ENCODE measurements at places on chromosomes 5 and 9.

GRCh38 chr5:168193493-168194250 is 97.8 kb upstream of the WWC1 start:
- DNase-seq, result no peak

DNA sequence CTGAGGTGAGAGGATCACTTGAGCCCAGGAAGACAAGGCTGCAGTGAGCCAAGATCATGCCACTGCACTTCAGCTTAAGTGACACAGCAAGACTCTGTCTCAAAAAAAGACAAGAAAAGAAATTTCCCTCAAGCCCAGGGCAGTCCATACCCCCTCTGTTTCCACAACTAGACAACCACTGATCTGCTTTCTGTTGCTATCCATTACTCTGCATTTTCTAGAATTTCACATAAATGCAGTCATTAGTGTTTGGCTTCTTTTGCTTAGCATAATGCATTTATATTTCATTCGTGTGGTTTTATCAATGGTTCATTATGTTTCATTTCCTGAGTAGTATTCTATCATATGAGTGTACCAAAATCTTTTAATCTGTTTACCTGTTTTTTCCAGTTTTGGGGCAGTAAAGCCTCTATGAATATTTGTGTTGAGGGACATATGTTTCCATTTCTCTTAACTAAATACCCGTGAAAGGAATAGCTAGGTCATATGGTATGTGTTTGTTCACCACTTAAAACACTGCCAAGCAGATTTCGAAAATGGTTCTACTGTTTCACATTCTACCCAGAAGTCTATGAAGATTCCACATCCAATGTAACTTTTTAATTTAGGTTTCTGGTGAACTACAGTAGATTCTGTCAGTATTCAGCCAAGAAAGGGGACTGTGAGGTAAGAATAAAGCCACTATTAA is 271.8 kb downstream of the ZNF608 start:
- DNase-seq, result no peak

- no peak for DNase-seq
Observed at GRCh38 chr5:42772265-42772993, 15.8 kb downstream of the CCDC152 start.

GRCh38 chr9:107466826-107467225 is 22.7 kb downstream of the KLF4 start:
- DNase-seq, result no peak

- peak; percentile 45 for DNase-seq
Observed at GRCh38 chr5:150044329-150044681, 42.0 kb downstream of the CSF1R start.

GRCh38 chr5:180688330-180689070 is 39.1 kb upstream of the FLT4 start:
- DNase-seq, result no peak

DNA sequence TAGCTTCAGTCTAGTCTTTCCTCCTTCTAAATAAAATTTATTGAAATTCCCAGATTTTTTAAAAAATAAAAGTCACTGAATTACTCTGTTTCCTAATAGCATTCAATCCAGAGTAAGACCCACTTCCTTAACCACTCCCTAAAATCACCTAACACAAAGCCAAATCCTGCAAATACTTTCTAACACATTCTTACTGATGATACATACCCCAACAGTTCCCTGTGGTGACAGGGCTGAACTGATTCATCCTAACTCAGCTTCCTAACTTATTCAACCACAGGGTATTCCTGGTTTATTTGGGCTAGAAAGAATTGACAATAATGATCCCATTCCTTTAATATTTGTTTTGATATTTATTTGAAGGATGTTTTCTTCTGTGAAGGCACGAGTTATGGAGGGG is 40.7 kb upstream of the ZNF300 start:
- no peak for DNase-seq

DNA sequence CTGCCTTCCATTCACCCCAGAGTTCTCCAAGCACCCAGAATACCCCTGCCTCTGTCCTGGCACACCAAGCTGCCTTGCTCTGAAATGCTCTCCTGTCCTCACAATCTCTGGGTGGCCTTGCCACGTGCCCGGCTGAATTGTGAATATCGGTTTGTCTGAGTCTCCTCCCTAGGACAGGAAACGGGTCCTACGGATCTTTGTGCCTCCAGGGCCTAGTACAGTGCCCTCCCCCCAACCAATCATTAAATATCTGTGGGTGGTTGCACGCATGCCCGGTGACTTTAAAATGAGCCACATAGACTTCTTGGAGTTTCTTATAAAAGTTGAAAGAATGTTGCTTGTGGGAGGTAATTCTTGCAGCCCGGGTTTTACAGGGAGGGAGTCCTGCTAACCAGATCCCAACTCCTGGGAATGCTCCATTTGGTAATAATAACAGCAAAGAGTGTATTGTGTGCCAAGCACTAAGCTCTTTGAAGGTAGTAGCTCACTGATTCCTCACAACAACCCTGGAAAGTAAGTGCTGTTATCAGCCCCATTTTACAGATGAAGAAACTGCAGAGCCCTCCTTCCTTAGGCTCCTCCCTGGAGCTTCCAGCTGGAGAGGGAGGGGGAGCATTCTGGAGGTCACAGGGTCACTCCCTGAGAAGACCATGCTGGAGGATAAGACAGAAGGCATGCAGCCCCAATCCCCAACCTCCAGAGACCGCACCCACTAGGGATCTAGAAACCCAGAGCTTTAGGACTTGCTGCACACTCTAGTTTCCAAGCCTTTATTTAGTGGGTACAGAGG is 23.4 kb downstream of the URM1 start:
- no peak for DNase-seq

DNA sequence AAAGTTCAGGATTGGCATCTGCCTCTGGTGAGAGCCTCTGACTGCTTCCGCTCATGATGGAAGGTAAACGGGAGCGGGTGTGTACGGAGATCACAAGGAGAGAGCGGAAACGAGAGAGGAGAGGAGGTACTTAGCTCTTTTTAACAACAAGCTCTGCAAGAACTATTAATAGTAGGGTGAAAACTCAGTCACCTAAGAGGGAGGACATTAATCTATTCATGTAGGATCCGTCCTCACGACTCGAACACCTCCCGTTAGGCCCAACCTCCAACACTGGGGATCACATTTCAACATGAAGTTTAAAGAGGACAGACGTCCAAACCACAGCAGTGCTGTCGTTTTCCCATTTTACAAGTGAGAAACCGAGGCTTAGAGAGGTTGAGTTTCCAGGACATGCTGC is 173.7 kb downstream of the SLC28A3 start:
- DNase-seq, result no peak

DNA sequence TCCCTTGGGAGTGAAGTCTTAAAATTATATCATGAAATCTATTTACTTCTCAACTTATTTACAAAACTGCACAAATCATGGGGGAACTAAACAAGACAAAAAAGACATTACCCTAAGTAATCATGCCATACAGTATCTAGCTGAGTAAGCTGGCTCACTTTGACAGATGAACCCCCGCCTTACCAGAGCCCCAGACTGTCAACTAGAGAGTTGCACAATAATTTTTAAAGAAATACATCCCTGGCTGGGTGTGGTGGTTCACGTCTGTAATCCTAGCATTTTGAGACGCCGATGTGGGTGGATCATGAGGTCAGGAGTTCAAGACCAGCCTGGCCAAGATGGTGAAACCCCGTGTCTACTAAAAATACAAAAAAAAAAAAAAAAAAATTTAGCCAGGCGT is 62.3 kb downstream of the LPAR1 start:
- peak; percentile 21 for DNase-seq
